ENCODE measurements at places on chromosomes 1 and 21.

- no peak for DNase-seq
Measured at GRCh38 chr1:49226758-49227157, 450.1 kb upstream of the BEND5 start.

- DNase-seq: no peak
Measured at GRCh38 chr1:12014141-12014991, 4.9 kb upstream of the MIIP start.

- no peak for DNase-seq
Measured at GRCh38 chr1:216914974-216915373, 191.7 kb upstream of the ESRRG start.

DNA sequence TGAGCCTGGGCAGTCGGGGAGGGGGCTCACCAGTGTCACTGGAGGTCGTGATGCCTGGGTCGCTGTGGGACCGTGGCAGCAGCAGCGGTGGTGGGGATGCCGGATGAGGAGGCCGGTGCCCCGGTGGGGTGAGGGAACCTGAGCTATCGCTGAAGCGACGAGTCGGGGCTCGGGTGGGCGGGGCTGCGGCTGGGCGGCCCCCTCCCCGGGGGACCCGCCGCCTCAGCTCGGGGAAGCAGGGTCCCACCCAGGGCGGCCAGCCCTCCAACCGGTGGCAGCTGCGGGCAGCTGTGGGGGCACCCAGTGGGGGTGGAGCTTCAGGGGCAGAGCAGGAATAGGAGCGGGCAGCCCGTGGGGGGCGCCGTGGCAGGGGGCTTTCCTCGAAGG, 5.0 kb downstream of the ENTREP3 start:
- DNase-seq: no peak

- DNase-seq: peak; percentile 54
Measured at GRCh38 chr1:81549588-81550127, 251.1 kb upstream of the ADGRL2 start.

GRCh38 chr1:227586733-227587132, 23.4 kb downstream of the ZNF678 start:
- DNase-seq: no peak

GRCh38 chr1:172970186-172970585, 80.6 kb downstream of the TNFSF18 start:
- DNase-seq: no peak

- no peak for DNase-seq
Measured at GRCh38 chr1:193730017-193730416, 543.6 kb upstream of the B3GALT2 start.

DNA sequence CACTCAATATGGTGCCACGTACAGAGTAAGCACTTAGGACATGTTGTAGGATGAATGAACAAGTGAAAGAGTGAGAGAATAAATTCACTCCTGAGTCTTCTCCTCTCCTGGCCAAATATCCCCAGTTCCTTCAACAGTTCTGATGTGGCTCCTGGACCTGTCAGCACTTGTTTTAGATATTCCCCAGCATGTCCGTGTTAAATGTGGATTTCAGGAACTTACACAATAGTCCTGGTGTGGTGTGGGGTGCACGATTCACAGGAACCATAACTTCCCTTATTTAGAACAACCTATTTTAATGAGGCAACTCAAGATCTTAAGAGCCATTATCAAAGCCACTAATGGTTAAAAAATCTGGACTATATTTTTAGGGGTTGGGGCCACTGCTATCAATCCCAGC, 39.0 kb upstream of the MYSM1 start:
- DNase-seq: no peak

- DNase-seq: no peak
Measured at GRCh38 chr1:160646180-160646579, 664 bp downstream of the SLAMF1 start.

GRCh38 chr1:221940631-221941030, 198.7 kb upstream of the DUSP10 start:
- DNase-seq: no peak

- no peak for DNase-seq
Measured at GRCh38 chr1:95287081-95287480, 53.1 kb downstream of the RWDD3 start.

DNA sequence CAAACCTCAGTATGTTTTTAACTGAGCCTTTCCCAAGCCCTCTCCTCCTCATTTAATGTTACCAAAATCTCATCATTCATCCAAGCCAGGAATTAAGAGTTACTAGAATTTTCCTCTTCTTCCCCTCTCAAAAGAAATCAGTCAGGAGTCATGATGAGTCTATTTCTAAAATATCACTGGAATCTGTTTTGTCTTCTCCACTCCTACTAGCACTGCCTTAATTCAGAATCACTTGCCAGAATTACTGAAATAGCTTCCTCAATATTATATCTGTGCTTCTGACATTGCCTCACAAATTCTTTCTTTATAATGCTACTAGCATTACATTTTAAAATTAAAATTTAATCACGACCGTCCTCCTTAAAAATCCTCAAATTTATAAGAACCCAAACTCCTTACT, 106.1 kb downstream of the PTGER3 start:
- peak; percentile 16 for DNase-seq

DNA sequence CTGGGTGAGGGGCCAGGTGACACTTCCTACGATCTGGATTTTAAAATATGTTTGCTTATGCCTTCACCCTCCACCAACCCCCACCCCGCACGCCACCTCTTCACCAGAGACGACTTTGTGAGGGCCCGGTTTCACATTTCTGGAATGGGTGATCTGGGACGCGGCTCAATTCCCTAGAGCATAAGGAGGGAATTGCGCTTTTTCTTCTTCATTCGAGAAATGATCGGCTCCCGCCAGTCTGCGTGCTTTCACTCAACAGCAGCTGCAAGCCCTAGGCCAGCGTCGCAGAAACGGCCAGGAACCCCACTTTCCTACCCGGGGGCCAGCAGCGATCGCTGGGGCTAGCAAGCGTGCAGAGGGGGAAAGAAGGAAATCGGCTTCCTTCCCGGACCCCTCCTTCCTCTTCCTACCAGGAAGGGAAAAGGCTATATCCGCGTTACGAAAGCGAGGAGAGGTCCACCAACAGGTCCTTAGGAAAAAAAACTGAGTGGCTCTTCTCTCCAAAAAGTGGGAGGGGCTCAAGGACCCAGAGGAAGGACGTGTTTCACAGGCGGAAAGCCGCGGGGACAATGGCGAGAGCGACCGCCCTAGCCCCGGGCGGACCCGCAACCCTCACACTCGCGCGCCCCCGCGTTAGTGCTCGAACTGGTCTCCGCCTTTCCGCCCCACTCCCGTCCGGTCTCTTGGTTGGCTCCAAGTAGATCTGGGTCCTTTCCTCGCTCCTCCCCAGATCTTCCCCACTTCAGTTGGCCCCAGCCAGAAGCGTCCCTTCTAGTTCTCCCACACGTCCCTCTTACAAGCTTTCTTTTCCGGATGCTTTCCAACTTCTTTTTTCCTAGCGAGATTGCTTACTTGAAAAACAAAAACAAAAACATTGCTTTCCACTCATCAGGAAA, 1.1 kb upstream of the ADAMTS1 start:
- DNase-seq: peak; percentile 82

- no peak for DNase-seq
Measured at GRCh38 chr1:54884768-54885167, 2.2 kb downstream of the DHCR24 start.

DNA sequence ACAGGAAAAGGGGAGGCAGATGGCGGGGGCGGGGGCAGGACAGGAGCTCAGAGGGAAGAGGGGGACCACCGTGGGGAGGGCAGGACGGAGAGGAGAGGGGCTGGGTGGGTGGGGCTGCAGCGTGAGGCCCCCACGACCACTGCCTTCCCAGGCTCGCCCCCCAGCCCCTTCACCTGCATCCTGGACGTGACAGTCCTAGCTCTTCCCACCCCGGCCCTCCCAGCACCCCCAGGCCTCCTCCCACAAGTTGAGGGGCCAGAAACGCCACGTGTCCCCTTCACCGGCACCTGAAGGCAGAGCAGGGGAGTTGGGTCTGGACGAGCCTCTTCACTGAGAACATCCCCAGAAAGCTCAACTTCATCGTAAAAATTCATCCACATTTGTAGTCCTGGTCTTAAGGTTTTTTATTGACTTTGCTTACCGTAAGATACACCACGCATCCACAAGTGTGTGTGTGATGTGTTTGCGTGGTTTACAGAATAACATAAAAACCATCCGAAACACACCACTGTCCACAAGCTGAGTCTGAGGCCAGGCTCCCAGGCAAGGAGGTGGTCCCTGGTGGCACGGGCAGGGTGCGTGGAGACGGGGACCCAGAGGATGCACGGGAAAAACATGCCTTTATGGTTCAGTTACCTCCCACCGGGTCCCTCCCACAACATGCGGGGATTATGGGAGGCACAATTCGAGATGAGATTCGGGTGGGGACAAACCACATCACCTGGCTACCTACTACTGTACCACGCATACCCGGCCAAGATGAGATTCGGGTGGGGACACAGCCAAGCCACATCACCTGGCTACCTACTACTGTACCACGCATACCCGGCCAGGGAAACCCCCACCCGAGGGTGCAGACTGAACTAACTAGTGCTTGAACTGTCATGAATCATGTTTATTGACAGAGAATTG, 13.9 kb upstream of the COL18A1 start:
- DNase-seq: no peak

DNA sequence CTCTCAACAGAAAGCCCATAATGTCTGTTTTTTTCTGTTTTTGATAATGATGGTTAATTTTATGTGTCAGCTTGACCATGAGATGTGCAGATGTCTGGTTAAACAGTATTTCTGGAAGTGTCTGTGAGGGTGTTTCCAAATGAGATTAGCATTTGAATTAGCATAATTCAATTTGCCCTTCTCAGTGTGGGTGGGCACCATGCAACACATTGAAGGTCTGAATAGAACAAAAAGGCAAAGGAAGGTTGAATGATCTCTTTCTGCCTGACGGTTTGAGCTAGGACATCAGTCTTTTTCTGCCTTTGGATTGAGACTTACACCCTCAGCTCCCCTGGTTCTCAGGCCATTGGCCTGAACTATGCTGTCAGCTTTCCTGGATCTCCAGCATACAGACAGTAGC, 34.9 kb upstream of the SPATA6 start:
- DNase-seq: no peak

DNA sequence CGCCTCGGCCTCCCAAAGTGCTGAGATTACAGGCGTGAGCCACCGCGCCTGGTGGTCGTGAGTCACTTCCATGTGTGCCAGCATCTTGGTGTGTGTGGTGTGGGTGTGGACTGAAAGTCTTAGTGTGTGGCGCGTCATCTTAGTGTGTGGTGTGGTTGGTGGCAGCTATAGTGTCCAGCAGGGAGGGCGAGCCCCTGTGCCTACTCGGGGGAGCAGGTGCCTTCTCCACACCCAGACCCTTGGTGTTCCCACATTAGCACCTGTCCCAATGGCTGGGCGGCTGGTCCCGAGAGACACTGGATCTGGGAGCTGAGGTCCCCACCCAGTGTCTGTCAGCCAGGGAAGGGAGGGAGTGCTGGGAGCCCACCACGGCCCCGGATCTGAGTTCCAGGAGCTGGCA, 2.8 kb downstream of the SCNN1D start:
- no peak for DNase-seq

DNA sequence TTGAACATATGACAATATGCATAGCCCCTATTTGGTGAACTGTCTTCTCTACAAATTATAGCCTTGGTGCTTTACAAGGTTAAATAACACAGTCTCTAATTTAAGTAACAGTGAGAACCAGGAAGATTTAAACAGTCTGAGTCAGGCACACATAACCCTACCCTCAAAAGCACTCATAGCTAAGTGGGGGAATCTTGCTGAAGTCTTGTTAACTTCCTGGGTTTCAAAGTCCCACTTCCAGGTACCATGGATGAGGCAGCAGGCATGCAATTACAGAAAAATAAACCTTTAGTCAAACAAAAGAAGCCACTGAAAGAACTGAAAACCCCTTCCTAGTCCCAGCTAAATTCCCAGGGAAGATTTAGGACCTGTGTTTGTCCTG, 147.6 kb downstream of the PBX1 start:
- no peak for DNase-seq

GRCh38 chr1:116332451-116332850, 40.6 kb upstream of the ATP1A1 start:
- DNase-seq: no peak

- peak; percentile 39 for DNase-seq
Measured at GRCh38 chr1:51956528-51957509, 33.7 kb downstream of the RAB3B start.

GRCh38 chr1:11494771-11495170, 15.8 kb downstream of the DISP3 start:
- no peak for DNase-seq

- DNase-seq: no peak
Measured at GRCh38 chr1:160731990-160732389, 7.1 kb upstream of the SLAMF7 start.

Data from fibroblast of skin of scalp (primary cell).